Suprapubic skin (tissue), 4 donors: ENCODE measurements at places on chromosomes 7 and 10. TPM values are rescaled to one million over a fixed set of nuclear protein-coding genes. Genes with fewer than 3 reads are reported as not detected.

GRCh38 chr7:20696002-20696605 lies 80.6 kb downstream of the ABCB5 start:
- no peak overlapping the region for H3K4me3 ChIP-seq
- no peak overlapping the region for H3K27ac ChIP-seq
- H3K36me3 ChIP-seq = no peaks in the 10 kb centered on the region
- H3K4me1 ChIP-seq = no peaks in the 10 kb centered on the region
- H3K27me3 ChIP-seq = no peaks in the 10 kb centered on the region

DNA sequence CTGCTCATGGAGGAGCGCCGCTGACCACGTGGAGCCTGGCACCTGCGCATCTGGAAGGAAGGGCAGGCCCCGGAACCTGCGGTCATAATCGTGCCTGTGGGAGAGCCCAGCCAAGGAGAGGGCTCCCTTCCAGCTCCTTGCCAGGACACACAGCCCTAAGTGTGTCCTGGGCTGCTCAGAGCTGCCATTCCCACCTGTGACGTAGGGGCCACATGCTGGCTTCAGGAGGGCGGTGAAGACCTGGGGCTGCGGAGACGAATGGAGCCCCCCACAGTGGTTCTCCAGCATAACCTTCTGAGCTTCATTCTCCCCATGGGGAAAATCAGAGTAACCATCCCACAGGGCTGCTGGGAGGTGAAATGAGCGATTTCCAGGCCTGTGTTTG lies 127.6 kb upstream of the CHST15 start:
- H3K4me1 ChIP-seq = peaks cover 21% of the 10 kb centered on the region
- H3K27me3 ChIP-seq = peaks cover 3% of the 10 kb centered on the region
- H3K27ac ChIP-seq = no peak overlapping the region
- no peak for DNase-seq
- no peaks in the 10 kb centered on the region for H3K36me3 ChIP-seq

The SSBP1 gene
- 105 TPM for total RNA-seq

DNA sequence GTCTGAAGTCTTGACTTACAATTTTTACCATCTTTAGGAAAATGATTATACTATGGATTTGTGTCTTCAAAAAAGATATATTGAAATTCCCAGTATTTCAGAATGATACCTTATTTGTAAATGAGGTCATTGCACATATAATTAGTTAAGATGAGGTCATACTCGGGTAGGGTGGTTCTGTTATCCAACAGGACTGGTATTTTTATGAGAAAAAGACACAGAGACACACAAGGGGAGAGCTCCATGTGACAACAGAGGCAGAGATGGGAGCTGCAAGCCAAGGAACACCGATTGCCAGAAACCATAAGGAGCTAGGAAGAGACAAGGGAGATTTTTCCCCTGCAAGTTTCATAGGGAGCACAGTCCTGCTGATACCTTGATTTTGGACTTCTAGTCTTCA lies 356.9 kb downstream of the ARL4A start:
- DNase-seq = no peak
- no peak overlapping the region for H3K27ac ChIP-seq
- no peaks in the 10 kb centered on the region for H3K36me3 ChIP-seq

- no peak overlapping the region for H3K27ac ChIP-seq
- H3K4me1 ChIP-seq = no peaks in the 10 kb centered on the region
- H3K36me3 ChIP-seq = no peaks in the 10 kb centered on the region
- no peak for DNase-seq
- H3K27me3 ChIP-seq = no peaks in the 10 kb centered on the region
- no peak overlapping the region for H3K4me3 ChIP-seq
Observed at GRCh38 chr7:113207441-113207840, 89.1 kb upstream of the SMIM30 start.

DNA sequence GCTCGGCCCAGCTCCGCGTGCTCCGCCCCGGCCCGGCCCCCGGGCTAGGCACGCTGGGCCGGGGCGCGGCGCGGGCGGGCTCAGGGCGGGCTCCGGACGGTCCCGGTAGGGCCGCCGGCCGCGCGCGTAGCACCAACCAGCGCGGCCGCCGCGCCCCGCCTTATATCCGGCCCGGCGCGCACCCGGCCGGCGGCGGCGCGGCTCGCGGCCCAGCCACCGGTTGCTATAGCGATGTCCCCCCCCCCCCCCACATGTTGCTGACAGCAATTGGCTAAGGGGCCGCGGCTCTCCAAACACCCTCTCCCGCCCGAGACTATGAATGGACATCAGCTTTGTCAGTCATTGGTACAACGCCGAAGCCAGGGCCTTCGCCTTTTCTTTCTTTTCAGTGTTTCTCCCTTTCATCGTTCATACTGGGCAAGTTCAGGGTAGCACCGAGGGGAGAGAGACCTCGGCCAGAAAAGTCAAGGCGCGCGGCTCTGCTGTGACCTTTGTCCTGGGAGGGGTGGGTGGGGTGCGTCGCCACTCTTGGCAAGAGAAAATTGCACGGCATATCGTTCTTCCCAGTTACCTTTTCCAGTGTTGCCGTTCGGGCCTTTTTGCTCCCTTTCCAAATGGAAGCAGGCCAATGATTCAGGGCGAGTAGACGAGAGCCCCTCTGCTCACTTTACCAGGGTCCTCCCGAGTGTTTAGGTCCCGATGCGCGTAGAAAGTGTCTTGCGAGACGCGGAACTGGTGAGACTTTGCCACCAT lies 354.2 kb downstream of the DNAJB6 start:
- H3K4me3 ChIP-seq = peak overlapping the region; percentile 43
- H3K27me3 ChIP-seq = peaks cover 87% of the 10 kb centered on the region
- H3K36me3 ChIP-seq = no peaks in the 10 kb centered on the region
- peak; percentile 36 for DNase-seq

DNA sequence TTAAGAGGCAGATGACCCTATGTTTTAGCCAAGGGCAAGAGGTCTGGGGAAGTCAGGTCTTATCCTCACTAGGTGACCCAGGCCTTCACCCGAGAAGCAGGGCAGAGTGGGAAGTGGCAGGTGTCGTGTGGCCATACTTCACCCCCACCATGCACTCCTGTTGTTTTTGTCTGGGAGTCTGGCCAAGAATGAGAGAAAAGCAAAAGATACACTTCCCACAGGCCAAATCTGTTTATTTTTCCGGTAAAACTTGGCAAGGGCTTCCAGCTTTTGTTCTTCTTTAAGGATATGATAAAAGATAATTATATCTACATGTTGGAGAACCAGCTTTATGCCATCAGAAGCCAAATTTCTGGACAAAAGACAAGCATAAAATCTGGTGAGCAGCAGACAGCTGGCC lies 137.4 kb upstream of the CDC14C start:
- H3K36me3 ChIP-seq = no peaks in the 10 kb centered on the region
- DNase-seq = no peak
- H3K4me3 ChIP-seq = no peak overlapping the region
- no peak overlapping the region for H3K27ac ChIP-seq
- H3K4me1 ChIP-seq = no peaks in the 10 kb centered on the region

DNA sequence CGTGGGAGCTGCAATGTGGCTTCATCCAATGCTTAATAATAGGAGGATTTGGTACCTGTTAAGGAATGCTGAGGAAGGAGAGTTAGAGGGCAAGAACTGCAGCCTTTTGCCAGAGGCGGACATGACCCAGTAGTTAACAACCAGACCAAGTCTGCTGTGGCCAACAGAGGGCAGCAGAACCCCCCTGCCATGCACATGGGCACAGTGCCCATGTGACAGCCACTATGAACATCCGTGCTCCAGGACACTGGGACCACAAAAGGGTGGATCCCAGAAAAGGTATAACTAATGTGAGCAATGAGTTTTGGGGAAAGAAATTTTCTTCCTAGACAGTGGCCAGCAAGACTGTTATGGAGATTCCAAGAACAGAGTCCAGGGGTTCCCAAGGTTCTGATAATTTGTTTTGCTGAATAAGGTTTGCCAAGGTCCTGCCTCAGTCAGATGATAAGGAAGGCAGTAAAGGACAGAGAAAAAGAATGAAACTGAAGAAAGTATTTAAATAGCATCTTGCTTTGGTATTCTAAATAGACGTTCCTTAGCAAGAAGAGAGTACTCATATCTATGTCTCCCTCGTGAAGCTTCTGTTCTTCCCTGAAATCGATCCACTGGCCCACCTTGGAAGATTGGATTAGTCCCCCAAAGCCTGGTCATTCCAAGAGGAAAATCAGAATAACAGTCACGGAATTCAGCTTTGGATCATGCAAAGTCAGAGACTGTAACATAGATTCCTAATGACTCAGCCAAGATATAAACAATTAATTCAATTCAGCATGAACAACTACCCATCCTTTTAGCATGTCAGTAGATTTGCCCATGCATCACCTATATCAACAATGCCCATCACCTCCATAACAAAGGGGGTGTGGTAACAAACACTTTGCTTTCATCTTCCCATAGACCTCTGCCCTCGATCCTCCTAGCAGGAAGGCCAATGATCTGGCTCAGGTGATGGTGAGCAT lies 56.0 kb downstream of the LGI1 start:
- H3K27me3 ChIP-seq = peaks cover 7% of the 10 kb centered on the region
- no peak overlapping the region for H3K4me3 ChIP-seq
- no peaks in the 10 kb centered on the region for H3K4me1 ChIP-seq
- no peak overlapping the region for H3K27ac ChIP-seq

The RASA4B gene
- 29.8 TPM for total RNA-seq

The H2BK1 gene
- not detected for total RNA-seq

- H3K27ac ChIP-seq = no peak within 1 kb of the TSS
- H3K36me3 ChIP-seq = no peaks in the 10 kb centered on the region
- peaks cover 100% of the 10 kb centered on the region for H3K27me3 ChIP-seq
- H3K4me1 ChIP-seq = peaks cover 39% of the 10 kb centered on the region
- DNase-seq = no peak
Observed at GRCh38 chr7:97005183-97006054, at the start of gene DLX6. DLX6 (plus strand) TSS chr7:97005553; CDS start chr7:97005978, 425 bp downstream.

DNA sequence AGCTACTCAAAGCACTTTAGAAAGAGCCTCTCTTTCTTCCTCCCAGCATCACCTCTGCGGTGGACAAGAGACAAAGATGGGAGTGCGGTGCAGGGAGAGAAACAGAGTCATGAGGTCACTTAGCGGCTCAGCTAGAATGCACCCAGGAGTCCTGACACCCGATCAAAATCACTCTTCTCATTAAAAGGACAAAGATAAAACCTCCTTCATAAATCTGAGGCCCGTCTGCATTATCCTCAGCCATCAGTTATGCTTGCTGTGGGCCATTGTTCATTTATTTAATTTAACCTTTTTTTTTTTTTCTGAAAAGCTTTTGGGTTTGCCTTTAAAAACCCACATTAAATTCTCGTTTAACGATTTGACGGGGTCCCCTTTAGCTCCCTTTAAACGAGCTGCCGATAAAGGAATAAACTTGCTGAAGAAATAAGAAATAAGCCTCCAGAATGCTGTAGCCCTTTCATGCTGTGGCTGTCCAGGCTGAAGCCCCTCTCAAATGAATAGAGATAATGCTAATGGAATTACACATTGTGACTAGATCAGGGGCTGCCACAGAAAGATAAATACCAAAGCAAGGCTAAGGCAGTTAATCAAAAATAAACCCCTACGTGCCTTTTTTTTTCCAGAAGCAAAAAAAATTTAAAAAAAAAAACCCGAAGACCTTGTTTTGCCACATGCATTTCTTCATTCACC lies 16.1 kb upstream of the PLXNA4 start:
- no peaks in the 10 kb centered on the region for H3K36me3 ChIP-seq
- no peak for DNase-seq
- H3K27ac ChIP-seq = no peak overlapping the region
- no peak overlapping the region for H3K4me3 ChIP-seq

DNA sequence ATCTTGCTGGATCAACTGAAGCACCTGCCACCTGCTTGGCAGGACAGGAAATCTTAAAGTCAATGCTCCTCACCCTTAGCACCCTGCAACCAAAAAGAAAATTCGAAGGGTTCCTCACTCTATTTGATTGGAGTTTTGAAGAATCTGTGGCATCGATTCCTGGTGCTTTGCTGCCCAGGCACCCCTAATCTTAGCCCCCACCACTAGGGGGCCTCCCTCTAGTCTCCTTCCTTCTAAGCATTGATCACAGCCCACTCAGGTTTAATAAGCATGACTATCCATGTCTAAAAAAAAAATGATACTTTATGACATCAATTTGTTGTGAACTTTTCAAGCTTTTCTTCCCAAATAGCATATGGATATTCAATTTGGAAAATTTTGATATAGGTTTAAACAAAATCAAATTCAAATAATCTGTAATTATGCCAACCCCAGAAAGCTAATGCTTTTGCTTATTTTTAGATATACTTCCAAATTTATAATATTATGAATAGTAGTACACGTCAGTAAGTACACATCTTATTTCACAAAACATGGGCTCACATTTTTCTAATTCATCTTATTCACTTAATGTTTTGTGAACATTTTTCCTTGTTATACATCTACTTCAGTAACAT lies 45.3 kb downstream of the NRG3 start:
- no peak overlapping the region for H3K27ac ChIP-seq
- no peaks in the 10 kb centered on the region for H3K36me3 ChIP-seq
- no peak overlapping the region for H3K4me3 ChIP-seq
- no peaks in the 10 kb centered on the region for H3K4me1 ChIP-seq
- DNase-seq = no peak

The EVX1 gene
- total RNA-seq = not detected

GRCh38 chr10:11064832-11065231 lies 47.2 kb downstream of the CELF2 start:
- peaks cover 5% of the 10 kb centered on the region for H3K4me1 ChIP-seq
- no peaks in the 10 kb centered on the region for H3K27me3 ChIP-seq
- no peak overlapping the region for H3K27ac ChIP-seq

The ZNF467 gene
- total RNA-seq = 5.7 TPM

DNA sequence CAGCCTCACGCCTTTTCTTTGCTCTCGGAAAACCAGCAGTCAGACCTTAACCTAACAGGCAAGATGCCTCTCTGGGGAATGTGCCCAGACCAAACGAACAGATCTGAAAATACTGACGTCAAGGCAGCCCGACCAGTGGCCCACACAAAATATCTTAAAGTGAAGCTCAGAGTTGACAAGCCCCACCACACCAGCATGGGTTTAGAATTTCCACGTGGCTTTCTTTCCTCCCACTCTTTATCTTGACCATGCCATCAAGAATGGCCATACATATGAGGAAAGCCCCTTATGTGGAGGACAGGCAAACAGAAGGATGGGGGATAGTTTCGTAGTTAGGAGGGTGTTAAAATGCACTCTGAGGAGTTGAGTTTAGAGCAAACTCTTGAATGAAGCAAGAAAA lies 89.8 kb downstream of the MRPL32 start:
- H3K4me1 ChIP-seq = no peaks in the 10 kb centered on the region
- DNase-seq = no peak
- no peak overlapping the region for H3K27ac ChIP-seq
- no peaks in the 10 kb centered on the region for H3K27me3 ChIP-seq
- no peak overlapping the region for H3K4me3 ChIP-seq

- no peak for DNase-seq
- H3K36me3 ChIP-seq = peaks cover 14% of the 10 kb centered on the region
- H3K27ac ChIP-seq = no peak overlapping the region
Observed at GRCh38 chr10:4846775-4847174, 20.8 kb downstream of the AKR1E2 start.

The NPFFR1 gene
- total RNA-seq = 0.30 TPM
